ENCODE measurements at places on chromosomes 7 and 10.

DNA sequence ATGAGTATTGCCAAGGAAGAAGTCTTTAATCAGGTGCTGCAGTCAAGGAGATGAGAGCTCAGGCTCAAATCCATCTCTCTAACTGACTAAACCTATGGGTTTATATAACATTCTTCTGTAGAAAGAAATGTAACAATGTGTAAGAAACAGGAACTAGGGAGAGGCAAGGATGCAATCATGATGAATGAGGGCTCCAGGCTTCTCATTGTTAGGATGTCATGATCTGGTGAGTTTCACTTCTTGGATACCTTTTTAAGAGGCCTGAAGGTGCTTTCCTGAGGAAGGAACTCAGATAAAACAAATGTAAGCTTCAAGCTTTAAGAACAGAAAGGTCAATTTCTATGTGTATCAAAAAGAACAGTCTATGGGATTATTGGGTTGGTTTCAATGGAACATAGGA, 30.8 kb upstream of the SCIN start:
- no peak for DNase-seq

GRCh38 chr10:88110822-88111221, 247.4 kb downstream of the PTEN start:
- DNase-seq: no peak

- DNase-seq: no peak
These were observed 40.9 kb downstream of the ARL5B start for GRCh38 chr10:18699849-18700840.

- no peak for DNase-seq
These were observed 80.2 kb upstream of the MSRB2 start for GRCh38 chr10:23015021-23015707.

- DNase-seq: no peak
These were observed 12.7 kb downstream of the C10orf71 start for GRCh38 chr10:49311555-49312236.

- no peak for DNase-seq
These were observed 197.9 kb downstream of the IMMP2L start for GRCh38 chr7:111364413-111364812.

DNA sequence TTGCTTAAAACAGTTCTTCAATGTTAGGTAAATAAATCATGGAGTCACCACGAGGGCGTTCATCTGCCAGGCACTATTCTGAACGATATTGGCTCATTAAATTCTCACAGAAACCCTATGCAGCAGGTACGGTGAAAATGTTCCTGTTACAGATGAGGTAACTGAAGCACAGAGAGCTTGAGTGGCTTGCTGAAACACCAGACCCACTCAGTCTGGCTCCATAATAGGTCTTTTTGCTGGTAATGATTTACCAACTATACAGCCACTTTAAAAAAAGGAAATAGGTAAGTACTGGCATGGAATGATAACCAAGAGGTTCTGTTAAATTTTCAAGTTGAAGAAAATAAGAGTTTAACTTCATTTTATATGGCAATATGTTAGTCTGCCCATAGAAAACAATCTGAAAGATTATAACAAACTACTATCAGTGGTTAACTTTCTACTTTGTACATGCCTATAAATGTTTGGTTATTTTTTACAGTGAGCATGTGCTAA, 1.3 kb upstream of the TM9SF3 start:
- no peak for DNase-seq
